ENCODE measurements at places on chromosomes 3 and 15.
A peak's percentile ranks its signal among the peaks of the same experiment; 100 is the strongest.

- DNase-seq: no peak
These were observed 492.6 kb downstream of the TUSC7 start for GRCh38 chr3:117201901-117202774.

- no peak for DNase-seq
These were observed 667.1 kb upstream of the ADAMTS9 start for GRCh38 chr3:65354880-65355279.

DNA sequence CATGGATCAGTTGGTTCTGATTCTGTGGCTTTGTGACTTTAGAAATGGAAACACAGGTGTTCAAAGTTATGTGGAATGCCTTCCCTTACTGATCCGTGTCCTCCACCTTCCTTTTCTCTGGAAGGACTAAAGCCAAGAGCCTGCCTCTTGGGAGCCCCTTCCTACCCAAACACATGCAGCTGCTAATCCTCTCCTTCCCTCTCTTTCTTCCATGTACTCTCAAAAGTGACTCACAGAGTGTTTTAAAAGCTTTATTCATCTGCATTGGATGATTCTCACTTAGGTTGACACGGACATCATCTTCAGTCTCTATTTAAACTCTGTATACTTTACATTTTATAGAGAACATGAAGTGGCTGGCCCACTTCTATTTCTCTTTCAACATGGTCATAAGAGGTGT is 856.5 kb upstream of the ARPP21 start:
- no peak for DNase-seq

- no peak for DNase-seq
These were observed 52.3 kb upstream of the CGNL1 start for GRCh38 chr15:57323806-57324589.

GRCh38 chr3:180018543-180018942 is 18.2 kb downstream of the PEX5L start:
- no peak for DNase-seq

GRCh38 chr15:87849181-87849580 is 407.4 kb downstream of the NTRK3 start:
- DNase-seq: no peak

DNA sequence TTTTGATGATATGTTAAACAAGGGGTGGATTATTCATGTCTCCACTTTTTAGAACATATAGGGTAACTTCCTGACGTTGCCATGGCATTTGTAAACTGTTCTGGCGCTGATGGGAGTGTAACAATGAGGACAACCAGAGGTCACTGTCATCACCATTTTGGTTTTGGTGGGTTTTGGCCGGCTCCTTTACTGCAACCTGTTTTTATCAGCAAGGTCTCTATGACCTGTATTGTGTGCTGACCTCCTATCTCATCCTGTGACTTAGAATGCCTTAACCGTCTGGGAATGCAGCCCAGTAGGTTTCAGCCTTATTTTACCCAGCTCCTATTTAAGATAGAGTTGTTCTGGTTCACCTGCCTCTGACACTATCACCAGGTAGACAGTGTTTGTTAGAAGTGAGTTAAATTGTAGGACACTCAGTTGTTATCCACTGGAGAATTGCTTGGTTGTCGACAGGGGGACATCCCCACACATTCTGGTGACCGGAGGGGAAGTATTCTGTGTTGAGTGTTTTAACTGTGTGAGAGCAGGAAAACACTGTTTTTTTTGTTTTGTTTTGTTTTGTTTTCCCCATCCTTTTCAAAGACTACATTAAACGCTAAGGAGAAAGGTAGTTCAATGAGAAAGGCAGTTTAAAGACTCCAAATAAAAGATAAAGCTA is 36.9 kb upstream of the SKIL start:
- no peak for DNase-seq

DNA sequence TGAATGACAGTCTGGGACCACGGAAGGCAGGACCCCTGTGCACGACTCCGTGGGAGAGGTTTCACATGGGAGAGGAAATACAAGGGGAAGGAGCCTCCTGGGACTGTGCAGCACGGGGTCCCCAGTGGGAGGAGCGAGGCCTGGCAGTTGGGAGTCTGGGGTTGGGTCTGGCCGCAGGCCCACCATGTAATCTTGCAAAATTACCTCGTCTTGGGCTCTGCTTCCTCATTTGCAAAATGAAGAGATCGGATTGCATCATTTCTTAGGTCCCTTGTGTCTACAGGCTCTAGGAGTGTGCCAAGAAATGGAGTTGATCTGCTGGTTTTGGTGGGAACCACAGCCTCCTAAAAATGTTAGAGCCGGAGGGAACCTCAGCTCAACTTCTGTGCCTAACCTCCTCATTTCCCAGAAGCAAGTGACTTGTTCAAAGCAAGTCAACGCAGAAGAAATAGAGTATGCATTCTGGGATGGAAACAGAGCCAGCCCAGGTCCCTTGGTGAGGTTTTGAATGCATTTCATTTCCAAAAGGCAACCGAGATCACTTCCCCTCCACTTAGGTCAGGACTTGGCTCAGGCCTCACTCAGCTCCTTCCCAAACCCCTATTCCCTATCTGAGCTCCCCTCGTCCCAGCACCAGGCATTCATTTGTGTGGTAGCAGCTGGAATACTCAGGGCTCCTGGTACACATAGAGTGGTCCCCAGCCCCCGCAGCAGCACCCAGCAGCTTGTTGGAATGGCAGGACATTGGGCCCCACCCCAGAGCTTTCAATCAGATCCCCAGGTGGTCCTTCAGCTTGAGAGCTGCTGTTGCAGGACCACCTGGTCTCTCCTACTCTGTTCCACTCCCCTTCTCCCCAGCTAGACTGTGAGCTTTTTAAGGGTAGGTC is 267.7 kb downstream of the XXYLT1 start:
- DNase-seq: no peak

- DNase-seq: no peak
These were observed 1.0 kb downstream of the CPNE9 start for GRCh38 chr3:9704347-9705322.

DNA sequence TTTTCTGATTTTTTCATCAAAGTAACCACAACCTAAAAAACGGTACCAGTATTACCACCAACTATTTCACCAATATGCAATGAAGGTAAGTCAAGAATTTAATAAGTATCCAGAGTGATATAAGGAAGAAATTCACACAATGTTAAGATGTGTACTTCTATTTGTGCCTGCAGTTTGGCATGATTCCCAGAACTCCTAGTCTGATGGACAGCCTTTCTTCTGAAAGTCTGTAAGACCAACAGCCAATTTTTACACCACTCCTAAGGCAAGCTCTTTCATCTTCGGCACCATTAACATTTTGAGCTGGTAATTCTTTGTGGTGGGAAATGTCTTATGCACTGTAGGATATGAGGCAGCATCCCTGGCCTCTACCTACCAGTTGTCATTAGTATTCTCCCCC is 108.3 kb downstream of the VPS13C start:
- DNase-seq: no peak

GRCh38 chr3:132721479-132722164 is 587 bp downstream of the NPHP3 start:
- DNase-seq: no peak

DNA sequence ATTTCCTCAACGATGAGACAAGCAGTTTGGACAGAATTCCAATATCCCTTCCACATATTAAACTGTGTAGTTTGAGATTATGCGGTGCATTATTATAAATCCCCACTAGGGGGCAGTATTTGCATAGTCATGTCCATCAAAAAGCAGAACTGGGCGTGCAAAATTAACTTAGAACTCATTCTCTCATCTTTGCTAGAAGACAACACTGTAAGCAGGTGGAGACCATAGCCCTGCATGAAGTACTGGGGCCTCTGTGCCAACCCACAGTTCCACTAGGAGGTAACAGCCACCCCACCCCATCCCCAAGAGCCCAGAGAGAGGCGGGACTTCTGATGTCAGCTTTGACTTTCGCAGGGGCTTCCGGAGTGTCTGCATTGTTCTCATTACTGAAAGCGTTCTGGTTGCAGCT is 106.6 kb upstream of the TMC3 start:
- DNase-seq: no peak

- DNase-seq: peak; percentile 67
These were observed at the start of gene LPP for GRCh38 chr3:188154014-188154808. TSS of gene LPP (plus strand) at chr3:188154157. CDS start at chr3:188406121, 251,964 bp downstream.

DNA sequence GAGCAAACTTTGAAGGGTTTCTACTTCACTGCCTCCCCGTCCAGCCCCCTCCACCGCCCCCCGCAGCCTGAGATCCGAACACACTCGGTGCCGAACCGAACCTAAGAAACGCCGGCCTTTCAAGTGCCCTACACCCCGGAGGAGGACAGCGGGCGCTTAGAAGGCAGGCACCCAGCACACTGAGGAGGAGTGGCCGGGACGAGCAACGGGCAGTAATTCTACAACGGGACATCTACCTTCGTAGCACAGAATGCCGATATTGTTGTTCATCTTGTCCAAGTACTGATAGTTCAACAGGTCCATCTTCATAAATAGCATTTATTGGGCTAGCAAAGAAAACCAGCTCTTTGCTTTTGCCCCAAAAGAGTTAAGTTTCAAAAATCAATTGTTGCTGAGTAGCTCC is 513 bp downstream of the VGLL4 start:
- DNase-seq: no peak

DNA sequence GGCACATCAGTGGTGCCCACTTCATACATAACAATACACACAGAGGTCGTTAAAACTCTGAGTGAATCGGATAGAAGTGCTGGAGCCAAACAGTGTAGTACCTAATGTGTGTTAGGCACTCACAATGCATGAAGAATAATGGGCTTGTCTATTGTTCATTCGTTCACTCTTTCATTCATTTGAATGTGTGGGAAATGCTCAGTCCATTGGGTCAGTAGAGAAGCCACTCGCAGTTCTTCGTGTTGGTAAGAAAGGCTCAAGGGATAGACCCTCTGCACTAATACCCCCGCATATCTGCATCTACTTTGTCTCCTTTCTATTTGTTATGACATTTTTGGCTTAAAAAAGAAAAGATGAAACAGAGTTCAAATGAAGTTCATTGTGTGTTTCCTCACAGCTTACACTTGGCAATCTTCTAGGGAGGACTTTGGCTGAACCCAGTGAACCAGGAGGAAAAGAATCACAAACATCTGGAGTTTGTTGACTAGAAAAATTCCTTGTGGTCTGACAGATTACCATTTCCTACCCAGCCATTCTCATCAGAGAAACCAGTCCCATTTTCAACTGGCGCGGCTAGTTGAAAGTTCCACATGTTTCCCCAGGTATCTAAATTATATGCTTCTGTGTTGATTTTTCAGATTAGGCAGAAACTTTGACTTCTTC is 32.8 kb upstream of the MFSD1 start:
- no peak for DNase-seq

- DNase-seq: no peak
These were observed 494.5 kb downstream of the DIPK2A start for GRCh38 chr3:144466114-144466513.

DNA sequence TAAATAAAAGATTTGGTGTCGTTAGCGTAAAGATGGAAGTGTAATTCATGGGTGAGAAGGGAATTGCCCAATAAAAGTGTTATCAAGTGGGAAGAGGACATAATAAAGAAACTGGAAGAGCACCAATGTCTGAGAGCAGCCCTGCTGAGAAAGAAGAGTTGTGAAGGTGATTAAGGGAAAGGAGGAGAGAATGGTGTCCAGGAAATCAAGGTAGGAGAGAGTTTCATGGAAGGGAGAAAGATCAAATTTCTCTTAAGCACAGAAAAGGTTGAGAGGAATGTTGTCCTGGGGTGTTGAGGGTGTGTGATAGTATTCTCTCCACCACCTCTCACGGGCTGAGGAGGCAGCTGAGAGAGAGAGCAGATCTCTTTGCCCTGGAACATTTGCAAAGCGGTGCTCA is 339.7 kb downstream of the SATB1 start:
- DNase-seq: no peak

DNA sequence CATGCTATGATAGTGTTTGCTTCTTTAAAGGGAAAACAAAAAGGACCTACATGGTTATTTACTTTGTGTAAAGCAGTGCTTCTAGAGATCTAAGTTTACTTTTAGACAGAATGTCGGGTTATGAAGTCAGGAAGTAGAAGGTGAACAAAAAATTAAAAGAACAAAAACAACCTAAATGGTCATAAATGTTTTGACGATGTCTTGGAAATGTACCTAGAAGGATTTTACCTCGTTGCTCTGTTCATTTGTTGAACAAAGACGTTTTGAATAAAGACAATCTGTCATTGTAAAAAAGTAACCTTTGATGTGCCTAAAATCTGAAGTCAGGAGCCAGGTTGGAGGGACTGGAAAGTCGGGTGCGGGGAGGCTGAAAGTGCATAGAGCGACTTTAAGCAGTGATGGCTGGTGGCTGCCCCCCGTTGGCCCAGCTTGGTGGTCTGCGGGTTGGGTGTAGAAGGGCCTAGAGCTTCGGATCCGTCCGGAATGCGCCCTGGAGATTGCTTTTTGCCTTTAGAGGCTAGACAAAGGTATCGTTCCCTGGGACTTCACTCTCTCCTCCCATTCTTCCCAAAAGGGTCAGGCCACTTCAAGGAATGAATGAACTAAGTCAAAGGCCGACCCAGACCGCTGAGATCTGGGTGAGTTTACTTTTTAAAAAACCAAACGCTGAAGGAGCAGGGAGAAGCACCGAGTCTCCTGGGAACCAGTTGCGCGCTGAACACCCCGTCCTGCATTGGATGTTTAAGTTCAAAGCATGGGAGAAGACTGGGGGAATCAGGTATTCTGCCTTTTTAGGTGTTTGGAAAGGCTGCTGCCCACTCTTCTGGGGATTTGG is 2.1 kb downstream of the SOX14 start:
- DNase-seq: no peak

DNA sequence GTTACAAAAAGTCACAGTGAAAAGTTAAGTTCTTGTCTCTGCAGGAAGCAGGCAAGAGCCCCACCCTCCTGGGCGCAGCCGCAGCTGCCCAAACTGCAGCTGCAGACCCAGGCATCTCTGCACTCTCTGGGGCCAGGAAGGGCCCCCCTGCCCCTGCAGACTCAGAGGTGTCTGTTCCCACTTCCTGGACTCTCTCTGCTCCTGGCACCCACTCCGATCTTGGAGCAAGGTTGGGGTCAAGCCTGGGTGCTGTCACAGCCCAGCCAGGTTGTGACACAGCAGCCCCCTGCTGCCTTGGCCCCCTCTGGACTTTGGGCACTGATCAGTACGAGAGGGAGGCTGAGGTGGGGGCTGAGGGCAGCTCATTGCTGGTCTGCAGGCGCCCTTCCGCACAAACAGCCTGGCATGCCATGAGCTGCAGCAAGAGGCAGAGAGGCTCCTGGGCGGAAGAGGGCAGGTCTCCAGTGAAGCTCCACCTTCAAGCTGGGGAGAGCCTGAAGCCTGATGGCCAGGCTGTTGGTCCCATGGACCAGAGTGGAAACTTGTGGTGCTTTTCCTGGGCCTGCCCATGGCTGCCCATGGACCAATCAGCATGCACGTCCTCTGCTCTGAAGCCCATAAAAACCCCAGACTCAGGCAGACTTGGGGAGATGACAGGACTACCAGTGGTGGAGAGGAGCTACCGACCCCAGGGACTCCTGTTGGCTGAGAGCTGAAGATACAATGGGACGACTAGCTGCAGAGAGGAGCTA is 42.9 kb upstream of the LRRFIP2 start:
- no peak for DNase-seq

- no peak for DNase-seq
These were observed 439.1 kb downstream of the SHQ1 start for GRCh38 chr3:72408983-72409779.

- DNase-seq: no peak
These were observed 619.9 kb downstream of the FOXP1 start for GRCh38 chr3:70963431-70964275.

Data from stimulated activated CD4-positive, alpha-beta T cell treated with anti-CD3 and anti-CD28 coated beads, TNF-alpha, amount 100 ng/mL, for 1 hour (primary cell).